Stimulated activated CD8-positive, alpha-beta memory T cell treated with anti-CD3 and anti-CD28 coated beads, Interleukin-4, amount 100 ng/mL, for 4 hours (primary cell): ENCODE measurements at places on chromosomes 7 and 10.

DNA sequence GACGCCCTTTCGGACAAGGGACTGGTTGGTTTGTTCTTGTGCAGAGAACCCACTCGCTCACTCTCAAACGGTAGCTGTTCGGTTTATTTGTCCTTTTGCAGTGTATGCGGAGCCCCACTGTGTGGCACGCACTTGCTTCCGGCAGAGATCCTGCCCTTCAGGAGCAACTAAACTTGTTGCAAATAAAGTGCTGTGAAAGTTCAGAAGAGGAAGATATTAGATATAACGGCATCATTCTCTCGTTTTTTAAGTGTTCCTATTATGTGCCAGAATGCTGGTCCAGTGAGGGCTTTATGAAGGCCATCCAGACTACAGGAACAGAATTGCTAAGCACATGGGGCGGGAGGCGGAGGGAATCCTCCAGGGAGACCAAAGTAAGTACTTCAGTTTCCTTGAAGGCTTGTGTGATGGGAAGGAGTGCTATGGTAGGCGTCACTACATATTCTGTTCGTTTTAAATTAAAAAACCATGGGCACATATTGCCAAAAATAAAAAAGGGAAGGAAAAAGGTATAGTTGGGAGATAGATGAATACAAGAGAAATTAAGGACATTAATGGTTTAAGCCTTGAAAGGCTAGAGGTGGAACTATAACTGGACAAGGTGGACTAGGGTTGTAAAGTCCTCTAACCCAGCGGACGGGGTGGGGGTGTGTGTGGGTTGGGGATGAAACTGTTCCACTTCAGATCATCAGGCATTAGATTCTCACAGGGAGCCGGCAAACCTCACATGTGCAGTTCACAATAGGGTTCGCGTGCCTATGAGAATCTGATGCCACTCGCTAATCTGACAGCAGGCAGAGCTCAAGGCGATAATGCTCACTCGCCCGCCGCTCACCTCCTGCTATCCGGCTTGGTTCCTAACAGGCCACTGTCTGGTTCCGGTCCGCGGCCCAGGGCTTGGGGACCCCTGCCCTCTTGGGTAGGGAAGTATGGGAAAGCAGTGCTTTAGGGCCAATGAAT lies 704 bp upstream of the ERLIN1 start:
- DNase-seq: no peak

- no peak for DNase-seq
Measured at GRCh38 chr10:127850944-127851343, 41.8 kb downstream of the CLRN3 start.

GRCh38 chr7:77481615-77482014 lies 55.5 kb upstream of the PTPN12 start:
- DNase-seq: no peak

- DNase-seq: no peak
Measured at GRCh38 chr10:82221056-82221455, 346.1 kb downstream of the NRG3 start.

DNA sequence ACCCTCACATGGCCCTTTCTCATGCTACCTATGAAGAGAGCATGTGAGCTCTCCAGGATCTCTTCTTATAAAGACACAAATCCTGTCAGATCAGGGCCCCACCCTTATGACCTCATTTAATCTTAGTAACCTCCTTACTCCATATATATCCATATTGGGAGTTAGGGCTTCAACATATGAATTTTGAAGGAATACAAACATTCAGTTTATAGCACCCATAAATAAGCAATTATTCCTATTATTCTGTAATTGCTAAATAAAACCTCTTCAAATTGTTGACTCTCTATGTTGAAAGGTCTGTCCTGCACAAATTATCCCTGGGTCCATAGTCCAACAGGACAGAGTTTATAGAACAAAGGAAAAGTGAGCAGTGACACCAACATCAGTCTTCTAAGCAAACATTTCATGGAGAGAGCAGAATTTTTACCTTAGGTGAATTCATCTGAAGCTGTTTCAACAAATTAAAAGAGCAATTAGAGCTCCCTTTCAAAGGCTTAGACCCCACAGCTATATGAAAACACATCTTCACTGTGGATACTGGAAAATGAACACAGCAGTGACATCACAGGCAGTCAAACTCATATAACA lies 12.2 kb downstream of the DOCK4 start:
- DNase-seq: no peak

DNA sequence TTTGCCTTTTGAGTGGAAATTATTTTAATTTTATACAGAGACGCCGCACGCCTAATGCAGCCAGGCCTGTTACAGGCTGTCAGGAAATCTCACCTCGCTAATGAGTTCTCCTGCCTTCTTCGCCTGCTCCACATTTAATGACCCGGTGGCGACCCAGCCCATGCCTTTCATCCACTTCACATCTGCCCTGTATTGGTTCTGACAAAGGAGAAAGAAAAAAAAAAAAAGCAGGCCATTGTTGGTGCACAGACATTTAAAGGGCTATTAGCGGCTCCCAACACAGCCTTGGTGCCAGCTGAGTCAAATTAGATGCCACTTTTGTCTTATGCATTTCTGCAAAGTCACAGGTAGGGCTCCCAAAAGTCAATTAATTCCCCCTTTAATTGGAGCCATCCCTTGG lies 43.3 kb downstream of the NRAP start:
- DNase-seq: no peak

GRCh38 chr7:156582591-156583123 lies 57.9 kb upstream of the RNF32 start:
- DNase-seq: no peak

- no peak for DNase-seq
Measured at GRCh38 chr10:26770069-26770468, 72.6 kb downstream of the PDSS1 start.

- no peak for DNase-seq
Measured at GRCh38 chr7:137306748-137307147, 36.8 kb downstream of the PTN start.

GRCh38 chr7:50502947-50503346 lies 52.8 kb upstream of the FIGNL1 start:
- DNase-seq: no peak

GRCh38 chr7:51633596-51633995 lies 317.0 kb upstream of the COBL start:
- no peak for DNase-seq

DNA sequence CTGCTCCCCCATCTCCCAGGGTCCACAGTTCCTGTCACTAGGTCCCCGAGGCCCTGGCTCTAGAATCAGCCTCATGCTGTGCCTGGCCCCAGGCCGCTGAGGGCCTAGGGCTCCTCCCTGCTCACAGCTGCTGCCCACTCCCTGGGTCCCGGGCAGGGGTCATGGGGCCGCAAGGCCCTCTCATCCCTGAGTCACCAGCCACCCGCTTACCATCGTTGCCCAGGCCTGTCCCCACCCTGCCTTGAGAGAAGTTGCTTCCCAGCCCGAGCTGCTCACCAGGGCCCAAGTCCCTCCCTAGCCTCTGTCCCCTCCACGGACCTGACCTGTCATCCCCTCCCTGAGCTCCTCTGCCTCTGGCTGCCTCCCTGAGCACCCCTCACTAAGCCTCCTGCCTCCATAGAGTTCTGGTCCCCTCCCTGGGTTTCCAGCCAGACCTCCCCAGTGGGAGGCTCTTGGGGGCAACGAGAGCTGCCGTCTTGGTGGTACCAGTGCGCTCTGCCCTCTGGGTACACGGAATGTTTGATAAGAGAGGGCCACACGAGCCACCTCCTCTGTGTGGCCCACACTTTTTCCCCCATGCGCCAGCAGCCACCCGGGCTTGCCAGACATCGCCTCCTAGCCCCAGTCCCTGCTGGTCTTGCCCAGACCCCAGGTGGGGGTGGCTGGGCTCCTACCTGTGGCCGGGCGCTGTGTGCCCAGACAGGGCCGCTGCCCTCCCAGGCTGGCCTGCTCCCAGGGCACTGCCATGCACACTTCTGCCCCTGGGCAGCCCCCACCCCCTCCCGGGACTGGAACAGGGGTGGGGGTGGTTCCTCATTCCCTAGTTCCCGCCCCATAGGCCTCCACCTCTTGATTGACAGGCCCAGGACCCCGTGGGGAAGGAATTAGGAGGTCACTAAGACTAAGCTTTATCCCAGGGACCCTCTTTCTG lies 21.3 kb downstream of the MLXIPL start:
- DNase-seq: no peak

- no peak for DNase-seq
Measured at GRCh38 chr7:92794831-92795230, 41.5 kb downstream of the CDK6 start.

- no peak for DNase-seq
Measured at GRCh38 chr10:103835096-103836050, 20.0 kb downstream of the SH3PXD2A start.

DNA sequence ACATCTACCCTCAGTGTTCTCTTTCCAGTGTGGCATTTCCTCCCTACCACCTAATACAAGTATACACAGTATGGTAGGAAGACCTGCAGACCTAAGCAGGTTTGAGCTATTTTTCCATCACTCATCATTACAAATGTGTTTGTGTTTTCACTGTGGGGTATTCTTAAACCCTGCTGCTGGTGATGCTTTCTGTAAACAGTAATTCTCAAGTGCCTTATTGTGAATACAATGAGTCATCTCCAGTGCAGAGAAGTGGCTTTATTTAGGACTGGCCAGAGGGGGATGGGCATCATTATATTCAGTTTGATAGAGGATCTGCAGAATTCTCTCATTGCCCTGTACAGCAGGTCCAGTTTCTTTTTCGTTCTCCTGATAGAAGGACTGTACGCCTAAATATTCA lies 63.7 kb downstream of the GRM8 start:
- DNase-seq: no peak

DNA sequence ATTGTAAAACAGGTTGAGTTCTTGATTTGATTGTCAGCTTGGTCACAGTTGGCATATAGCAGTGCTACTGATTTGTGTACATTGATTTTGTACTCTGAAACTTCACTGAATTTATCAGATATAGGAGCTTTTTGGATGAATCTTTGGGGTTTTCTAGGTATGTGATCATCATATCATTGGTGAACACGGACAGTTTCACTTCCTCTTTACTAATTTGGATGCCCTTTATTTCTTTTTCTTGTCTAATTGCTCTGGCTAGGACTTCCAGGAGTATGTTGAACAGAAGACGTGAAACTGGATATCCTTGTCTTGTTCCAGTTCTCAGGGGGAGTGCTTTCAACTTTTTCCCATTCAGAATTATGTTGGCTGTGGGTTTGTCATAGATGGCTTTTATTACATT lies 86.9 kb downstream of the EXOC4 start:
- DNase-seq: no peak

DNA sequence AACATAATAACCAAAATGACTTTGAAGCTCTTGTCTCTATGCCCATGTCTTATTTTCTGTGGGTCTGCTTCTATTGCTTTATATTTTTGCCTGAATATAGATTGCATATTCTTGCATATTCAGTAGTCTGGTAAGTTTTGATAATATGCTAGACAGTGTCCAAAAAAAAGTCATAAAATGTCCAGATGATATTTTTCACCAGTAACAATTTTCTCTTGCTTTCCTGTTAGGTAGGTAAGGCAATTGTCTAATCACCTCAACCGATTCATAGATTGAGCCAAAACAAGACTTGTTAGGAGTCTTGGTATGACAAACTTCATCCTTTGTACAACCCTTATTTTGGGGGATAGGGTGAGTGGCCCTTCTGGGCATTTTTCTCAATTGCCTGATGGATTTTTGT lies 277.0 kb upstream of the NRP1 start:
- no peak for DNase-seq

DNA sequence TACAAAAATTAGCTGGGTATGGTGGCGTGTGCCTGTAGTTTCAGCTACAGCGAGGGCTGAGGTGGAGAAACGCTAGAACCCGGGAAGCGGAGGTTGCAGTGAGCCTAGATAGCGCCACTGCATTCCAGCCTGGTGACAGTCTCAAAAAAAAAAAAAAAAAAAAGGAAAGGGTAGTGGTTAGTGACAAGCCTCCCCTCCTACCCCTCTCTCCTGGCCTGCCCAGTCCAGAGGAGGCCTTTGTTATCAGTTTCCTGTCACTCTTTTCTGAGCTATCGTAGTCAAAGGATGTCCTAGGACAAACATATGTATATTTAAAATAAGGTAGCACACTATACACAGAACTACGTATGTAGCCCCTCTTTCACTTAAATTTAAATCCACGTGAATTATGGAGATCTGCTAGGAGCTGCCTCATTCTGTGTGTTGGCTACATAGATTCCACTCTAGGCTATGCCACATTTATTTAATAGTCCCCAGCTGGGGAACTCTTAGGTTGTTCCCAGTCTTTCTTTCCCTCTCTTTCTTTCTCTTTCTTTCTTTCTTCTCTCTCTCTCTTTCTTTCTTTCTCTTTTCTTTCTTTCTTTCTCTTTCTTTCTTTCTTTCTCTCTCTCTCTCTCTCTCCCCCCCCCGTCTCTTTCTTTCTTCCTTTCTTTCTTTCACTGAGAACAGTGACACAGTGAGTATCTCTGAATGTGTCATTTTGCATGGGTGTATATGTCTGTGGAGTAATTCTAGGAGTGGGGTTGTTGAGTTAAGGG lies 3.9 kb downstream of the TSPAN15 start:
- DNase-seq: no peak

GRCh38 chr10:17344206-17344605 lies 110.2 kb downstream of the ST8SIA6 start:
- no peak for DNase-seq

- no peak for DNase-seq
Measured at GRCh38 chr10:95305606-95306317, 15.0 kb upstream of the PDLIM1 start.

DNA sequence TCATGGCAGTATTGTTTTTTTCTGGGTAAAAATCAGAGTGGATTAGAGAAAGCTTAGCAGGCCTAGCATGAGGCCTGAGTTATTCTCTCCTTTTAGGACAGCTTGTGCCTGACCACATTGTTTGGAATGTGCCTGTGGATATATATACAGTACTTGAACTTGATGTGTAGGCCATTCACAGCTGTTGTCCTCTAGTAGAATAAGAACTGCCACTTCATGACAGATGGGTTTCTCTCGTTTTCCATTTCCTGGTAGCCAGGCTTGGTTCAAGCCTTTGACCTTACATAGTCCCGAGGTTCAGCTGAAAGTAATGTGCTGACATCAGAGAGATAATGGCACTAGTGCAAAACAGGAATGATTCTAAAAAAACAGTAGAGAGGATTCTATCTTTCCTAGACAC lies 473.9 kb downstream of the AUTS2 start:
- no peak for DNase-seq

DNA sequence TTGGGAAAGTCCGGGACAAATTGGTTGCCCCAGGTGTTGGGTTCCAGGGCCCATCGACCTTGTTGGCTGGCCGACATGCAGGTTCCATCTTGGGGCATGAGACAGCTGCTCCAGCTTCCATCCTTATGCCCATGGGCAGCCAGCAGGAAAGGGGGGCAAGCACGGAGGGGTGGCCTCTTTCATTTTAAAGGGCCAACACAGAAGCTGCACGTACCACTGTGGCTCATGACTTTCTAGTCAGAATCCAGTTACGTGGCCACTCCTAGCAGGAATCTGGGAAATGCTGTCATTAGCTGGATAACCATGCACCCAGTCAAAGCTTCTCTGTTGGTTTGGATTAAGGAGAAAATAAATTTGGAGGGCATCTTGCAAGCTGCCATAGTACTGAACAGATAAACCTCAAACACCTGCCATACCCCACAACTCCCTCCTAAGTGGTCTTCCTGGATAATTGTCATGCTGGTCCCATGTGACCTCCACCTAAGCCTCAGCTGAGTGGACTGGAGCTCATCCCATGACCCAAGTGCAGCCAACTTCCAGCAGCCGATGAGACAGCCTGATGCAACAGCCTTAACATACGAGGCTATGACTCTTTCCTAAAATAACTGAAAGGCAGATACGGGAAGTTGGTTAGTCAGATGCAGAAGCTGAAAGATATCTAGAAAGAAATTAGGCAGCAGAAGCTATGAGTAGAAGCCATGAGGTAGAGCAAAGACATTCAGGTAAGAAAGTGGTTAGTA lies 21.4 kb upstream of the GSDME start:
- no peak for DNase-seq
